ENCODE measurements at places on chromosomes 16 and 17. TPM values are rescaled to one million over a fixed set of nuclear protein-coding genes. Genes with fewer than 3 reads are reported as not detected.
A peak's percentile ranks its signal among the peaks of the same experiment; 100 is the strongest.

The GINS2 gene
- 58.9 TPM for total RNA-seq

The PIPOX gene
- total RNA-seq: 0.23 TPM

- no peak for DNase-seq
These were observed 1.4 kb downstream of the NFAT5 start for GRCh38 chr16:69566981-69567680.

- peak; percentile 72 for DNase-seq
These were observed 1.4 kb upstream of the UNK start for GRCh38 chr17:75783069-75783783.

DNA sequence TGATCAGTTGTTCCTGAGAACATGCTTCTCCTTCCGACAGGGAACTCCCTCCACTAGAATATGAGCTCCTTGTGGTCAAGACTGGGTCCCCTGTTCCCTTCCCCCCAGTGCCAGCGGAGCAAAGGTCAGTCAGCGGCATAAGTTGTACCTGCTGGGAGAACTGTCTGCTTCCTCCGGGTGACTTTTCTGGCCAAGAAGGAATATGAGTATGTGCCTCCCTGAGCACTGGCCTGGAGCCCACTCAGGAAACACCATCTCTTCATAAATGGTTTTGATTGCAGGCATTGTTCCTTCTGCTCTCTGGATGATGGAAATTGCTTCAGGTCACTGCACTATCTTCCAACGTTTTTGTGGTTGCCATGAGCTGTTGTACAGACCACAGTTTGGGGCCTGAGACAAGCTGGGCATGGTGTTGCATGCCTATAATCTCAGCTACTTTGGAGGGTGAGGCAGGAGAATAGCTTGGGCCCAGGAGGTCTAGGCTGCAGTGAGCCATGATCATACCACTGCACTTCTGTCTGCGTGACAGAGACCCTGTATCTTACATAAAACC, 2.9 kb upstream of the P4HB start:
- no peak for DNase-seq

DNA sequence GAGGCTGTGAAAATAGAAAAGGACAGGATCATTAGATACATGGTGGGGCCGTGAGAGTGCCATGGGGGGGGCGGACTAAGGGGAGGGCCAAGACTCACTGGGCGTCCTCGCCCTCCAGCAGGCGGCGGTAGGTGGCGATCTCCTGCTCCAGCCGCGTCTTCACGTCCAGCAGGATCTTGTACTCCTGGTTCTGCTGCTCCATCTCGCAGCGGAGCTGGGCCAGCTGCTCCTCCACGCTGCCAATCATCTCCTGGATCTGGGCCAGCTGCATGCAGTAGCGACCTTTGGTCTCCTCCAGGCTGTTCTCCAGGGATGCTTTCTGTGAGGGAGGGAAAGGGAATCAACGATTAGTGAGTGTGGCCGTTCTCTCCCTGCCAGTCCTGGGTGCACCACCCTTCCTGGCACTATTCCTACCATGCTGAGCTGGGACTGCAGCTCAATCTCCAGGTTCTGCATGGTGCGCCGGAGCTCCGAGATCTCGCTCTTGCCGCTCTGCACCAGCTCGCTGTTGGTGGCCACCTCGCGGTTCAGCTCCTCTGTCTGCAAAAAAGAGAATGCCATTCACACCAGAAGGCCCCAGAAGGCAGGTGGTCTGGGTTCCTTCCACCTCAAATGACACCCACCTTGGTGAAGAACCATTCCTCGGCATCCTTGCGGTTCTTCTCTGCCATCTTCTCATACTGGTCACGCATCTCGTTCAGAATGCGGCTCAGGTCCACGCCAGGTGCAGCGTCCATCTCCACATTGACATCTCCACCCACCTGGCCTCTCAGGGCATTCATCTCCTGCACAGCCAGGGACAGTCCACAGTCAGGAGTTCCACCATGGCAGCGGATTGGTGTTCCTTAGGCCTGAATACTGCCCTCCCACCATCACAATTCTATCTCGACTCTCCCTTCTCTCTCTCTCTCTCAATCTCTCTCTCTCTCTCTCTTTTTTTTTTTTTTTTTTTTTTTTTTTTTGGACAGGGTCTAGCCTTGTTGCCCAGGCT, 3.3 kb downstream of the KRT14 start:
- no peak for DNase-seq

The DPEP2 gene
- total RNA-seq: not detected

The SEPTIN12 gene
- total RNA-seq: not detected

DNA sequence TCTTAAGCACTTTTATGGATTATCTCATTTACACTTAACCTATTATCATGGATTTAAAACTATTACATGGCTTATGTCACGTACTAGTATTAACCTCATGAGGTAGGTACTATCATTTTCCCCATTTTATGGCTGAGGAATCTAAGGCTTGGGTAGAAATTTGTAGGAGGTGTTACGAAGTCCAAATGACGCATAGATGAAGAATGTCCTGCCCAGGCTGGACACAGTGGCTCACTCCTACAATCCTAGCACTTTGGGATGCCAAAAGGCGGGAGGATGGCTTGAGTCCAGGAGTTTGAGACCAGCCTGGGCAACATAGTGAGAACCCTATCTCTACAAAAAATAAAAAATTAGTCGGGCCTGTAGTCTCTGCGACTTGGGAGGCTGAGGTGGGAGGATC, 4.8 kb upstream of the C1QL1 start:
- peak; percentile 55 for DNase-seq

DNA sequence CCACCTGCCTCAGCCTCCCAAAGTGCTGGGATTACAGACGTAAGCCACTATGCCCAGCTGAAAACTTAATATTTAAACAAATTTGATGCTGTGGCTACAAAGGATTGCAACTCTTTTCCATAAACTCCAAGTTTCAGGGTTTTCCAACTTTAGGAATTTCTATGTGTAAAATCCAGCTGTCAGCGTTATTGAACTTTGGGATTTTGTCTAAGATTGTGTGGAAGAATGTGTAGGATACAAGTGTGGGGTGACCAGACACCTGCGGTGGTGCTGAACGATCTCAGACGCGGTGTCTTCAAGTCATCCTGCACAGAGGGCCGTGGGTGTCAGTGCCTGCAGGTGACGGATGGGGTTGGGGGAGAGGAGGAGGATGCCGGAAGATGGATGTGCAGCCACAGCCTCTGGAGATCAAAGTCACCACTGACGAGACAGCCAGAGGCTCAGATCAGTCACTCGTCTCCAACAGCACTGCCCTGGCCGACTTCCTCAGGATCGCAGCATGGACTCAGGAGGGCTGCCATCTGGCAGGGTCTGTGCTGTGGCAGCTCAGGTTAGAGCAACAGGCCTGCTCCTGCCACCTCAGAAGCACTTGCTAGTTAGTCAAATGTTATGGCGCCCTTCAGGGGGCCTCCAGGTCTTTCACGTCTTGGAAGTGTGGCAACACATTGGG, 13.0 kb downstream of the ACSF3 start:
- DNase-seq: no peak

DNA sequence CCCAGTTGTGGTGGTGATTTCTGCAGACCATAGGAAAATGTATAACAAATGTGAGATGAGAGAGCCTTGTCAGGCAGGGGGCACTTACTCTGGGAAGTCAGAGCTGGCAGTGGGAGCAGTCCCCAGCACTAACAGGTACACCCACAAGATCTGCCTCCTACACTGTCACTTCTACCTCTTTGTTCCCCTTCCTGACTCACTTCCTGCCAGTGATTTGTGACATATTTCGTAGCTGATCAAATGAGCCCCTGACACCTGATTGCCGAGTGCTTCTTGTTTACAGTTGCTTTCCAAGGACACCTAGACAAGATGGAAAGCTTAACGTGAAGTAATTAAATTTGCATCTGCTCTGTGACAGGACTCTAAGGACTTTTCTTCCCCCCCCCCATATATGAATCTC, 40.5 kb downstream of the FTO start:
- no peak for DNase-seq

GRCh38 chr16:30088832-30089624, 2.7 kb downstream of the TBX6 start:
- DNase-seq: no peak

GRCh38 chr16:53912155-53912554, 208.2 kb downstream of the FTO start:
- DNase-seq: peak; percentile 26

The CRISPLD2 gene
- 10.3 TPM for total RNA-seq

GRCh38 chr17:61196302-61196704, 203.3 kb upstream of the TBX2 start:
- peak; percentile 53 for DNase-seq

DNA sequence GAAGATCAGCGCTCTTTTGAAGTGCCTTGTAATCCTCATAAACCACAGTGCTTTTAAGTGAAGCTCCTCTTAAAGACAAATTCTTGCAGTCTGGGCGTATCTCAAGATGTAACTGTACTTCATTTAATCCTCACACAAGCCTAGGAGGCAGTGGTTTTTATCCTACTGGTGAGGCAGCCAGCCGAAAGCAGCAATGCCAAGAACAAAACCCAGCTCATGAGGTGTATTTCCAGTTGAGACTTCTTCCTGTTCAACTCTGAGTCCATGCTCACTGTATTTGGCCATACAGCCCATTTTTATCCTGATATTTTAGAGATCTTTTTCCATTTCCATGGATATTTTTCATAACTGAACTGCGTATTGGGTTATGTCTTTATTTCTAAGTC, 13.7 kb downstream of the CTRB2 start:
- no peak for DNase-seq

The PYY gene
- total RNA-seq: 0.17 TPM

The P3H4 gene
- total RNA-seq: 53.6 TPM

DNA sequence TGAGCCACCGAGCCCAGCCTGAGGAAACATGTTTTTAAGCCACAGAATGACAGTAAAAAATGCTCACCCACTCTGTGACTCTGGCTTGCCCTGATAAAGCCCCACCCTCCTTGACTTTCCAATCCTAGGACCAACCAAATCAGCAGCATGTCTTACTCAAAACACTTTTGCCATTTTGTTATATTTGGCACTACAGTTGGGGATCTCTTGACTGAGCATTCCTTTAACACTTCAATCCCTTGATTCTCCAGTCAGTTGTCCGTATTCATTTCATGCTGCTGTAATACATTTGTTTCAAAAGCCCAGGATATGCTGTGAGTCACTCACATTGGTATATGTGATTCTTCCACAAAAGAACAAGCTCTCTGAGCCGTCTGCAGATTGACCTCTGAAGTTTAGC, 8.2 kb downstream of the MYH3 start:
- no peak for DNase-seq

The NOTUM gene
- total RNA-seq: 0.45 TPM

DNA sequence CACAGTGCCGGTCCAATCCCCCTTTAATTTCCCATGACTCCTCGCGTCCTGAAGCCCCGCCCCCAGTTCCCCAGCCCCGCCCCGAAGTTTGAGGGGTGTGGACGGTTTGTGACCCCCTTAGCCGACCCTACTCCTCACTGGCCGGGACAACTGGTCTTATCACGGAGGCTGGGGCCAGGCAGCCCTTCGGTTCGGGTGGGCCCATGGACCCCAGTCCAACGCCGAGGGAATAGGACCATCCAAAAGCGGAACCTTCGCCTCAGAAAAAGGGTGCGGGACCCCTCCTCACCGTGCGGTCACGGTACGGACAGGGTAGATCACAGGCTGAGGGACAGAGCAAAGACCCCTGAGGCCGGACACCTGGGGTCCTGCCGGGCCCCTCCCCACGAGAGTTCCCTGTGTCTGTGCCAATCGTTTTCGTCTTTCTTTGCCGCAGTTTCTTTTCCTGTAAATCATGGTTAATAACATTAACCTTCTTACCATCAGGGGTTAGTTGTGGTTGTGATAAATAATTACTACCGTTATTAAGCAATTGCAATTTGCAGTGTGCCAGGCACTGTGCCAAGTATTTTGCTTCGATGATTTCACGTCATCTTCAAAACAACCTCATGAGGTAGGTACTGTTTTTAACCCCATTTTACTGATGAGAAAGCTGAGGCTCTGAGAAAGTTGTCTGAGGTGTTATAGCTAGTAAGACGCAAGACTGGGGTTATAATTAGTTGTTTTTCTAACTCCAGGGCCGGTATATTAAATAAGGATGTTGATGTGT, 543 bp downstream of the TMUB2 start:
- DNase-seq: no peak

DNA sequence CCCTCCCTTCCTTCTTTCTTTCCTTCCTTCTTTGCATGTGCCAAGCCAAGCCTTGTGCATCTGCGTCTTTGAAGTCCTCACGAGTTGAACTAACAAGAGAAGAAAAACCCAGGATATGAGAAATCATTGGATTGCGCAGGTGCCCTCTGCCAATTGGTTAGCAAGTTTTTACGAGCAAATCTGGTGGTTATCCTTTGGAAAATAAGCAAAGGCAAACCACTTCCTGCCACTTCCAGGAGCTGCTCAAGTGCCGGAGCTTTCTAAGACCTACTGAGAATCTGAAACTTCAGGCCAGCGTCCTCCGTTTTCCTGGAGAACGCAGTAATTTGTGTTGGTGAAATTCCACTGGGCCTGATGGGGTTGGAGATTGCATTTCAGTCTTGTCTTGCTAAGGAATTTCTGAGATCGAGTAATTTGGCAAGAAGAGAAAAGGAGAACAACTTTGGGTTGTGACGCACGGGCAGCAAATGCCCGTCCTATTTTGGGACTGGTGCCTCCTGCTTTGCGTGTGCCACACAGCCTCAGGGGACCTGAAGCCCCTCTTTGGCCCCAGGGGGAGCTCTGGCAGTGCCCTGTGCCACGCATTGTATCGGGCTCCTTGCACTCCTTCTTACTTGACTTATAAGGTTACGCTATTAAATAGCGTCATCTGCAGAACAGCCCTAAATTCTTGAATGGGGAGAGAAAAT, 56.4 kb downstream of the CMIP start:
- peak; percentile 98 for DNase-seq

- DNase-seq: no peak
These were observed 134.7 kb downstream of the ZNF778 start for GRCh38 chr16:89352091-89352681.

The IGSF6 gene
- total RNA-seq: not detected

The SALL1 gene
- 6.4 TPM for total RNA-seq

The NACA2 gene
- not detected for total RNA-seq

- no peak for DNase-seq
These were observed 44.4 kb downstream of the PPL start for GRCh38 chr16:4892361-4893102.

DNA sequence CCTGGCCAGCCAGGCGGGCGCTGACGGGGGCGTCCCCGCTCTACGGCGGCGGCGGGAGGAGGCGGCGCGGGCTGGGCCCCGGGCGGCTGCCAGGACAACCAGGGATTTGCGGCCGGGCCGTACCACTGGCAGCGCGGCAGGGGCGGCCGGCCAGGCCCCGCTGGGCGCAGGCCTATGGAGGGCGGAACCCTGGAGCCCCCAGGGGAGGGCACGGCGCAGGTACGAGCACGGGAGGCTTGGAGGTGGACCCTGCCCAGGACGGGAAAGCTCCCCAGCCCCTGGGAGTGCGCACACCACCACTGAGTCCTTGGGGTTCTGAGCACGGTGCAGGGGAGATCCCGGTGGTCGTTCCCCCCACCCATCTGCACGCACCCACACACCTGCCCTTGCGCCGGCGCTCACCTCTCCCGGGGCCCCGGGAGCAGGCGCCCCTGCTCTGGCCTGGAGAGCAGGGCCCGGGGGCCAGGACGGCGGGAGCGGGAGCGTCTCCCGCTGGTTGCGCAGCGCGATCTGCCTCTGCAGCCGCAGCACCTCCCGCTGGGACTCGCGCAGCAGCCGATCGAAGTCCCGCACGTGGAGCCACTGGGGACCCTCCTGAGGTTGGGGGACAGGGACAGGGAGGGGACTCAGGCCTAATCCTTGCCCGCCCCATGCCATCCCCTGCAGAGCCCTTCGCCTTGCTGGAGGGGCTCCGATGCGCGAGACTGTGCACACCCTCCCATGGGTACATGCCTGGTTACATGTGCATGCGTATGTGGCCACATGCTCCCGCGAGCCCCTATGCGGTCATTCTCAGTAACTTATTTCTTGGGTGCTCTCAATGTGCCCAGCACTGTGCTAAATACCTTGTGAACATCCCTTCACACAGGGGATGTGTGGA, 3.9 kb downstream of the TSPOAP1 start:
- DNase-seq: no peak

All from H4 (cell line).